ENCODE measurements at places on chromosomes 4 and X. TPM values are rescaled to one million over a fixed set of nuclear protein-coding genes. Genes with fewer than 3 reads are reported as not detected.
A peak's percentile ranks its signal among the peaks of the same experiment; 100 is the strongest.

IRF2 gene
- total RNA-seq, result 72.0 TPM

PRRG3 gene
- not detected for total RNA-seq

DNA sequence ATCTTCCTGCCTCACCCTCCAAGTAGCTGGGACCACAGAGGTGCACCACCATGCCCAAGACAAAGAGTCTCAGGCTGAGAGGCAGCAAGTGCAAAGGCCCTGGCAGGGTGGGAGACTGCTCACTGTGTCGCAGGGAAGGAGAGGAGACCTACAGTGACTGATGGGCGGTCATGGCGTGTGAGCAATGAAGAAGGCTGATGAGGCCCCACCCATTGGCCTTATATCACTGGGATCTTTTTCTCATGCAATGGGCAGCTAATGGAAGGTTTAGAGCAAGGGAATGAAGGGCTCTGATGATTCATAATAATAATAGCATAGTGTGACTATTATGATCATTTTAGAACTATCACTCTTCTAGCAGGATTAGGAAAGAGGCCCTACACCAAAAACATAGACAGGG lies 20.9 kb downstream of the FAM9C start:
- no peak for DNase-seq

GRCh38 chr4:88244816-88245579 lies 39.4 kb downstream of the PPM1K start:
- peak; percentile 61 for DNase-seq

DNA sequence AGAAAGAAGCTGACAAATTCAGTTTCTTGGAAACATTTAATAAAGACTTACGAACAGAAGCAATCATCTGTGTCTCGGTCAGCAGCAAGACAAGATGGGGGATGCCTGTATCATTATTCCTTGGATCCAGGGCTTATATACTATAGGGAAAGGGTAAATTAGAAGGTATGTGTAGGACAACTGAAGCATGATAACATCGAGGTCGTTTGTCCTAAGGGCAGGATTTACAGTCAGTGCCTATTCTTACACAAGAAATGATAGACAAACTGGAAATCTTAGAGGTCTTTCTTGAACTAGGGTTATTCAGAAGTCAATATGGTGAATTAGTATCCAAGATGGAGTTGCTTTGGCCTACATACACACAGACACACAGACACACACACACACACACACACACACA lies 553.0 kb downstream of the STPG2 start:
- no peak for DNase-seq

DNA sequence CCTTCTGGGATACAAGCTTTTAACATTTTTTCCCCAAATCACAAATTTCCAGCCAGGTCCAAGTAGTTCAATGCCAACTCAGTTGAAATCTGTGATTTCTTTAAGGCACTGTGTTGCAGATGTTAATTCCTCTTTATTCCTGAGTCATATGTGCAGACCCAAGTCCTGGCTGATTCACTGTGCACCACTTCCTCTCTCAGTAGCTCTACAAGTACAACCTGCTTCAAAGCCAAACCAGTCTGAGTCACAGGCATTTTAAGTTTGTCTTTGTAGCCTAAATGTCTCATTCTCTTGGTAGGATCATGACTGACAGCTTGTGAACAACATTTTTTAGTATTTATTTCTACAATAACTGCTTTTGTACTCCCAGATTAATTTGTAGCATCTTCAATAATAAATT lies 165.6 kb upstream of the S100G start:
- DNase-seq, result no peak

DNA sequence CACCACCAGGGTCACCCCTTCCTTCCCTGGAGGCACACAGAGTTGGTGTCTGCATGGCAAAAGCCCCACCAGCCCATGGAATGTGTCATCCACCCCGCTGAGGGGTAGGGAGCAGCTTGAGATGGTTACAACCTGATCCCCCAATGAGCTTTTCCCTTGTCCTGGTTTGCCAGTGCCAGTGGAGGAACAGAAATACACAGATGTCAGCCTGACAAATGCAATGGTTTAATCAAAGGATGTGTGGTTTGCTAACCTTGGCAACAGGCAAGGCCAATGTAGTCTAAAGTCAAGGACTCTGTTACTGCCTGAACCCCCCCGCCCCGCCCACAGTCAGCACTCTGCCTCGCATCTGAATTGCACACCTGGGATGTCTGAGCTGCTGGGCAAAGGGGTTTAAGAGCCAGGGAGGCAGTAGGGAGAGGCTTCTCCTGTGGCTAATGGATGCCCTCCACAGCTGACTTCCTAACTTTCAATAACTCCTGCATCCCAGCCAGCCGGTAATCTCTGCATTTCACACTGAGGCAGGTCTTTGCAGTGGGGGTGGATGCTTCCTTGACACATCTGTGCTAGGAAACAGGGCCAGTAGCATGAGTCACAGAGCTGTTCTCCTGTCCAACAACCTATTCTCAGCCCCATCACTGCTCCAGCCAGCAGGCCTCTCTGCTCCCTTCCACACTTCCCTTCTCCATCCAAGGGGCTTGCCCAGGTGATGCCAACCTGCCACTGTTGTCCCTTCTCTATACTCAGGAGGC lies 137.5 kb downstream of the AMMECR1 start:
- no peak for DNase-seq

Data from activated naive CD8-positive, alpha-beta T cell treated with anti-CD3 and anti-CD28 coated beads, Interleukin-2, amount 10 ng/mL, durations not matched to agents 7 days and 5 days (primary cell).